NCI-H460 (cell line): ENCODE measurements at places on chromosomes 5 and 9.

DNA sequence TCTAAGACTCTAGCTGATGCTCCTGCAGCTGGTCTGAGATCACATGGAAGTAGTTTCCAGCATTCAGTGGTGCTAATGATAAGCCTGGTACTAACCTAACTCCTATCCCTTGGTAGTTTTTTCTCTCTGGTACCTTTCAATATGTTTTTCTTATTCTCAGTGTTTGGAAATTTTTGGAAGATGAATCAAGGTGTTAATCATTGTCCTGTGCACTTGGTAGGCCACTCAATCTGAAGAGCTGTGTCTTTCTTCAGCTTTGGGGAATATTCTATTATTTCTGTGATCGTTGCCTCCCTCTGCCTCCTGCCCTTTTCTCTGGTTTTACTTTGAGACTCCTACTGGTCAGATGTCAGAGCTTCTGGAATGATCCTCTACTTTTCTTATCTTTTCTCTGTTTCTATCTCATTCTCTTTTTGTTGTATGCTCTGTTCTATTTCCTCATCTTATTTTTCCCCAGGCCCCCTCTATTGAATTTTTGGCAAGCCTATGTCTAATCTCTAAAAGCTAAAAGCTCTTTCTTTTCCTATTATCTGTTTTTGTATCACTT is 136.8 kb downstream of the APBA1 start:
- no peak for DNase-seq

GRCh38 chr9:92035687-92036410 is 79.4 kb downstream of the SPTLC1 start:
- no peak for DNase-seq

DNA sequence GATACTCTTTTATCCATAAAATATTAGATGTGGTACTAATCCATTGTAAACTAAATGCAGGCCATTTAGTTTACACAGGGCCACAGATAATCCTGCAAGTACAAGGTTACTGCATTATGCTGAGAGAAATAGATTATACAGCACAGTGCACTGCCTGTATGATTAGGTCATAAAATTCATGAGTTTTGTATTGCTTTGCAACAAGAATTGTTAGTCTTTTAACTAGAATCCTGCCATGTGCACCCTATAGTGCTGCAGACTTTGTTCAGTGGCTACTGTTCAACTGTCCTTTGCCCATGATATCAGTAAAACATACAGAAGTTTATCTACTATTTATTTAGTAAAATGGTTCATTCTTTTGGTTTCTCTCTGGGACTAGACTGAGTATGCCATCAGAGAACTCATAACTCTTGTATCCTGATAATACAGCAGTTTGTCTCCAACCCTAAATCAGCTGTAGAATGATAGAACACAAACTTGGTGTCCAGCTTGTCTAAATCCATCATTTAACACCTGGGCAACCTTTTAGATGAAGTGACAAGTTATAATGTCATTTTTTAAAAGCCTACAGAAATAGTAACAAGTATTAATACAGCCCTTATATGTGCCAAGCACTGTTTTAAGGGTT is 291.2 kb downstream of the TMEM167A start:
- no peak for DNase-seq

- no peak for DNase-seq
Measured at GRCh38 chr9:19788152-19788551, 685 bp downstream of the SLC24A2 start.

DNA sequence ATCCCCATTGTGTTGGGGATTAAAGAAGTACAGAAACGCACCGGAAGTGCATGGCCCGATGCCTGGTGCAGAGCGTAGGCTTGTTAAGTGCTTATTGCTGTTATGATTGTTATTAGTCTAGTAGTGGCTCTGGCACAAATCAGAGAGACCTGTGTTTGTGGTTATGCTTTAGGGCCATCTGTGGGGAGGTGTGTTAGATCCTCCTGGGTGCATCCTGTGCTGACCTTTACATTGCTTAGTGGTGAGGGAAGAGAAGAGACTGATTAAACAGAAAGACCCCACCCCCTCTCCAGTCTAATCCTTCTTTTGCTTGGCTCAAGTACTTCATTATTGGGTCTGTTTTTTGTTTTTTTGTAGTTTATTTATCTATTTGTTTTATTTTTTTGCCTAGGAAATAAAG is 112.7 kb upstream of the SPRY4 start:
- no peak for DNase-seq

DNA sequence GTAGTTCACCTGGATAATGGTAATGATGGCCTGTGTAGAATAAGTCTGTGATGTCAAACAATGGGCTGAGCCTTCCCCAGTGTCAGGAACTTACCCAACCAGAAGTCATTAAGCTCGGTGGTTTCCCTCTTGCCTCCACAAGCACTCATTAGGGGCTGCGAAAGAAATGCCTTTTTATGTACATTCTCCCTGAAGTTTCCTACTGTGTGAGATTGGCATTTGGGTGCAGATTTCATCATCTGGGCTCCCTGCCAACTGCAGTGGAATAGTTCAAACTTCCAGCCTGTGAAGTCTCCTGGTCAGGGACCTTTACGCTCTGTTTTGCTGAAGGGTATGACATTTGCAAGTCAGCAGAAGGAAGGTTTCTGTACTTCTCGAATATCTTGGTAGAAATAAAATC is 41.6 kb upstream of the TMEM215 start:
- DNase-seq, result no peak

DNA sequence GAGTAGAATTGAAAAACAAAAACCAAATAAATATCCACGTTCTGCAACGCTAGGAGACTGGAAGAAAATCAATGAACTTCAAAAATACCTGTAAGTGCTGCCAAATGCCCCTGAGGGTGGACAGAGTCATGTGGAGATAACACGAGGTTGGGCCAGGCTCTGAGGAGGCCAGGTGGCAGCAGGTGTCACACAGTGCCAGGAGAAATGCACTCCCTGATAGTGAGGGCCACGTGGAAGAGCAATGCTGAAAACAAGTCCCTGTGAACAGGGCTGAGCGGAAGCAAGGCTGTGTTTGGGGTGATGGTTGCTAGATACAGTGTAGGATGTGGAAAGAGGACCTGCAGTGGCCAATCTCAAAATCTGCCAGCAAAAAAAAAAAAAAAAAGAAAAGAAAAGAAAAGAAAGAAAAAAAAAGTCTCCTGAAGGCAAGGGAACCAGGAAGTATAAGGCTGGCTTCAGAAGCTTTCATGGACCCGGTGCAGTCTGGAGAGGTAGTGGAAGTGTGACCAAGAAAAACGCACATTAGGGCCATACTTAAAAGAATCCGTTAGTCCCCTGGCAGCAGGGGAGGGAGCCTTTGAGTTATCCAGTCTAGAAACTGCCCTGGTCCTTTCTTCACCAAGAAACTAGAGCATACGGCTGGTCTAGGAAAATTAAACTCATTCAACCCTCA is 16.8 kb downstream of the C1QTNF3 start:
- DNase-seq, result no peak

DNA sequence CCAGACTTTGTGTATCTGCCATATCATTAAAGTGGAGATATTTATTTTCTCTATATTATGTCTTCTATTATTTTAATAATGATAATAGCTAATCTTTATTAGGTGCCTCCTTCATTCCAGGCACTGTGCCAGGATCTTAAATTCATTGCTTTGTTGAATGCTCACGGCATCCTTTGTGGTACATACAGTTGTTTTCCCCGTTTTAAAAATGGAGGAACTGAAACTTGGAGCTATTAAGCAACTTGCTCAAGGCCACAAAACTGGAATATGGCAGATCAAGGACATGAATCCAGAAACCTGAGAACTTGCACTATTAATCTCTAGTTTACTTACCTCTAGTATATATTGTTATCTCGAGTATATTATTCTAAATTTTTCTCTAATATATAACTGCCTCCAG is 41.5 kb upstream of the PPP3R2 start:
- DNase-seq, result no peak

DNA sequence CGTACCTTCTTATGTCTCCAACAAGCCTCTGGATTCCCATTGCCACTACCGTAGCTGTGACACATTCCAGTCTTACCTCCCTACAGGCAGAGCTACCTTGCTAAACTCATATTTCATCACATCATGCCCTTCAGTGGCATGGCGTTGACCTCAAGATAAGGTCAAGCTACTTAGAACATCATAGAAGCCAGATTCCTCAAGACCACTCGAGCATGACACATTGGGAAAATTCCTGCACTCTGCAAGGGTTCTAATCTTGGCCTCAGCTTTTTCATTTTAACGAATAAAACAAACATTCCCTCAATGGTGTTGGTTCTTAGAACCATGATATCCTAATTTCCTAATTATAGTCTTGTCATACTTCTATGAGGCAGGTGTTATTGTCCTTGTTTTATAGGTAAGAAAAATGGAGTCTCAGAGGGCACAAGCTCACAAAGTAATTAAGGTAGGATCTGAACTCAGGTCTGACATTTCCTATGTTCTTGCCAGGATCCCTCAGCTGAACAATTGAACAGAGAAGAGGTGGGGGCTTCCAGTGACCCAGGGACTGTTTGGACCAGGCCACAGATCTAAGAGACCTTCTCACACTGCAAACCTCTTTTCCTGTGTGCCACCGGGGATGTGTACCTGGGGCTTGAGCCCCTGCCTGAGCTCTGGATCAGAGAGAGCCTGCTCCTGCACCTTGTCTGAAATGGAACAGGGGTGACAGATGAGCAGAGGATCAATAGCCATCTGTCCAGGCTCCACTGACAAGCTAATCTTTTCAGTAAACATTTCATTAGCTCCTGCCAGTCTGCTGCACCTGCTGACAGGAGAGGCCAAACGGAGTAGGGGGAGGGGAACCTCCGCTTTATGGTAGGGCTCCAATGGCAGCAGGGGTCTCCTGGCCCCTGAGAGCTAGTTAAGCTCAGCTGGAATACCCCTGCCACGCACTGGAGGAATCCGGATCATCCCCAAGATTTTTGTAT is 49.3 kb downstream of the ALG2 start:
- no peak for DNase-seq

DNA sequence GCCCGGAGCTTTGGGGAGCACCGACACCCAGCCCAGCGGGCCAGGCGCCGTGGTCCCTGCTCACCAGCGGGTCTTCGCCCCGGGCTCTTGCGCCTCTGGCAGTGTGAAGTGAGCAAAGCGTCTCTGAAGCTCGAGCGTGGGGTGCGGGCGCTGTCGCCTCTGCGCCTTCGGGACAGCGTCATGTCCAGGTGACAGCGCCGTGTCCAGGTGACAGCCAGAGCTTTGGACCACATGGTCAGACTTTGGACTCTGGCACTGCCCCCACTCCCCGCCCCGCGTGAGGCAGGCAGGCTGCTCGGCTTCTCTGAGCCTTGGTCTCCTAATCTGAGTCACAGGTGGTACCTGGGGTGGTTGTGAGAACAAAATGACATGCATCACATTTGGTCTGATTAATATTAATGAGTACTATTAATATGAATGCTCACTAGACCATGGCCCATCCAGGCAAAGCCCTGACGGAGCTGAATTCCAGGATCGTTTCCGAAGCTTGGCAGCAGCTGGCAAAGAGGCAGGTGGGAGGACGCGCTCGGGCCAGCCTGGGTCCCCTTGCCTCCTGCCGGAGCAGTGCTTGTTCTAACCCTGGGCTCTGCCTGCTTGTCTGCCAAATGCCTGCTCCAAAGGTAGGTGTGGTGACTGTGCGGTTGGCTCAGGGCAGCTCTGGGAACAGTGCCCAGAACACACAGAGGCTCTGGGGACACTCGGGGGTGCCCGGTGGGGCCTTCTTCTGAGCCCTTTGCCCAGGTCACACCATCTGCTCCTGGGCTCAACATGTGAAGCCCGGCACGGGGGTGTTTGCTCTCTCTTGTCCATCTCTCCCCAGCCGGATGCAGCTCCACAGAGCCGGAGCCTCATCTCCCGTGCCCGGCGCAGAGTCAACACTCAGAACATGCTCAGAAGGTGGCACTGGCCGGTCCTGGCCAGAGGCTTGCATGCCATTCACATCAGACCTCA is 157.1 kb downstream of the OLFM1 start:
- no peak for DNase-seq

- no peak for DNase-seq
Measured at GRCh38 chr5:56685503-56686217, 129.7 kb upstream of the MAP3K1 start.

DNA sequence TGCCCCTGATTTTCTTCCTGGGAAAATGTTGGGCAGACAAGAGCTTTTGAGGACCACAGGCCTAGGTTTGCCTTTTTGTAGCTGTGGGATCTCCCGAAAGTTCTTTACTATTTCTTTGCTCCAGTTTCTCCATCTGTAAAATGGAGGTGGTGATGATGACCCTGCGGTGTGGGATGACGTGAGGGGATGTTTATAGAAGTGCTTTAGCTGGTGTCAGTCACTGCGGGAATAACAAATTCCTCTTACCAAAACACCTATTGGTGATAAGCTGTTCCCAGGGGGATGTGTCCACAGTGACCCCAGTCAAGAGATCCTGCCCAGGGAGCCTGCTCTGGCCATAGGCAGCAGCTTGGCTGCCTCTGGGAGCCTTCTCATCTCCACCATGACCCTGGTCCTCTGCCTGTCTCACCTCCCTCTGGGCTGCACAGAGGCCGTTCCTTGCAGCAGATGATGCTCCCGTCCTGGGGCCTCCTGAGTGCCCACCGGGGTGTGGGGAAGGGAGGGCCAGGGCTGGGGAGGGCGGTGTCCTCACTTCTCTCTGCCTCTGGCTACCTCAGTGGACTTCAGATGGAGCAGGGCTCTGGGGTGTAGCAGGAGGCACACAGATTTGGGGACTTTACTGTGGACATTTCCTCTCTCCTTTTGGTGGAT is 77.2 kb downstream of the COL15A1 start:
- no peak for DNase-seq

GRCh38 chr9:128215491-128216409 is 12.6 kb downstream of the DNM1 start:
- DNase-seq, result no peak

GRCh38 chr5:547086-547924 is 23.1 kb upstream of the SLC9A3 start:
- no peak for DNase-seq

DNA sequence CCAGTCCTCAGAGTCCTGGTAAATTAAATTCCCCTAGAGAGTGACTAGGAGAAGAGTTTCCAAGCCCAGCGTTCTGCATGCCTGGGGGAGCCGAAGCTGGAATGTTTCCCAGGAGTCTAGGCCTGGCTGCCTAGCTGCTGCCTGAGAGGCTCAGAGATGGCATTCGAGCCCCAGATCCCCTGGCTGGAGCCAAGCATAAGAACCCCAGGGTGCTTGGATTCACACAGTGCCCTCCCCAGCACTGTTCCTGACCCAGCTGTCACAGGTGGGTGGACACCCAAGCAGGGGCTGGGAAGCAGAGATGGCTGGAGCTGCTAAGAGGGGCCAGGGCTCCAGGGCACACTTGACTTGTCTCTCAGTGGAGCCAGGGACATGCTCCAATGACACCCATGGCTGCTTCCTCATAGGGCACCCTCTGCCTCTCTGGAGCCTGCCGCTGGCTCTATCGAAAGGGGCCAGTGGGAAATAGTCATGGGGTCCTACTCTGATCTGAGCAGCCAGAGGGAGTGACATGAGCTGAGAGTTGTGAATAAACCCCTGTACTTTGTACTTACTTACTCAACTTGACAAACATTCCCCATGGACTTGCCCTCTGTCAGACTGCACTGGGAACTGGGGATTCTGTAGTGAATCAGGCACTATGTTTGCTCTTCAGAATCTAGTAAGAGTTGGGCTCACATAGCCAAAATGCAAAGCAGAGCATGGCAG is 62.6 kb upstream of the XPA start:
- no peak for DNase-seq

GRCh38 chr9:124132671-124133147 is 121.1 kb downstream of the LHX2 start:
- DNase-seq, result no peak

- DNase-seq, result no peak
Measured at GRCh38 chr9:116493183-116493860, 193.8 kb upstream of the TRIM32 start.

- no peak for DNase-seq
Measured at GRCh38 chr9:133741716-133742115, 3.6 kb upstream of the SARDH start.

- no peak for DNase-seq
Measured at GRCh38 chr5:76625087-76625815, 2.0 kb upstream of the F2RL2 start.
